ENCODE measurements at places on chromosomes 13 and 19.

- no peak for DNase-seq
Observed at GRCh38 chr13:32175307-32175706, 139.9 kb downstream of the ZAR1L start.

DNA sequence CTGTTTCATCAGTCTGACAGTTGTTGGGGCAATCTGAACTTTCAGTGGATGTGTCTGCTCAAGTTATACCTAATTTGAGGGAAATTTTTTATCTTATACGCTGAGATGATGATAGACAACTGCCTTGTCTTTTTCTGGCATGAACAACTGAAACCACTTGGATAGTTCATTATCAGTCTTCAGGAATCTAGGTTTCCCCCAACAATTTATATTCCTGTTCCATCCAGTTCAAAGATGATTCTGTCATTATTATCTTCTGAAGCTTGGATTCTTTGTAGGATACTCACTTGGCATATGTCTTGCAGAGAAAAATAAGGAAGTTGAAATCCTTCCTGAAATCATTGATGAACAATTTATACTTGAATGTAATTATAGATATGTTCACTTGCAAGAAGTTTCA lies 193.7 kb downstream of the LMO7 start:
- DNase-seq, result no peak

- no peak for DNase-seq
Observed at GRCh38 chr13:114116734-114117133, 15.7 kb downstream of the RASA3 start.

DNA sequence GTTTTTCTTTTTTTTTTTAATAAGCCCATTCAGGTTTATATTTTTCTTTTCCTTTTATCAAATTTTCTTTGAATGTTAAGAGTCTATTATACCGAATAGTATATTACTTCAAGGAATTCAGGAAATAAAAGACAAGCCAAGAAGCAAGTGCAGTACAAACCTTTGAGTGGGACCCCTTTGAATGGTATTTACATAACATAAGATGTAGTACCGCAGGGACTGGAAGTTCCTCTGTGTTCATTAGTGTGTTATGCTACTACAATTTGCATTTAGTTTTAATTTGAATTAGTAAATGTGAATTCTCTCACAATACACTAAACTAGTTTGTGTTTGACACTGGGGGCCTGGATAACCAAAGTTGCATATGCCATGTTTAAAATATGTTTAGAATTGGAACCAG lies 339.5 kb downstream of the DCT start:
- DNase-seq, result no peak

- no peak for DNase-seq
Observed at GRCh38 chr19:5907241-5907640, 2.6 kb downstream of the VMAC start.

GRCh38 chr19:39406656-39407409 lies at the start of gene ZFP36:
ZFP36 (plus strand) TSS chr19:39406847; CDS start chr19:39406905, 58 bp downstream.
- no peak for DNase-seq

- no peak for DNase-seq
Observed at GRCh38 chr13:31367410-31367809, 167.6 kb downstream of the B3GLCT start.

DNA sequence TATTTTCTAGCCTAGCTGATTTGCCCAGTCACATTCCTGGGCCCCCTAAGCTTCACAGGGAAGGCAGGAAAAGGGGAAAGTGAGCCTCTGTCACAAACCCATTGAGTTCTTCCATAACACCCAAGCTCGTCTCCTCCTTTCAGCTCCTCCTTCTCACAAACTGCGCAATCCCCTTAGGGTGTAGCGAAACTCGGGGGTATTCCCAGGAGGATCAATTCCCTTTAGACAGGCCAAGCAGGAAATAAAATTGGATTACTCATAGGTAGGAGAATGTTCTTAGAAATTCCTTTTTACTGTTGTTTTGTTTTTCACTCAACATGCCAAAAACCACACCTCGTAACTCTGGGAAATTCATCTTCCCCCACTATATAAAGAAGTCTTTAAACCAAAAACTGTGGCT lies 139.3 kb downstream of the IRS2 start:
- no peak for DNase-seq

DNA sequence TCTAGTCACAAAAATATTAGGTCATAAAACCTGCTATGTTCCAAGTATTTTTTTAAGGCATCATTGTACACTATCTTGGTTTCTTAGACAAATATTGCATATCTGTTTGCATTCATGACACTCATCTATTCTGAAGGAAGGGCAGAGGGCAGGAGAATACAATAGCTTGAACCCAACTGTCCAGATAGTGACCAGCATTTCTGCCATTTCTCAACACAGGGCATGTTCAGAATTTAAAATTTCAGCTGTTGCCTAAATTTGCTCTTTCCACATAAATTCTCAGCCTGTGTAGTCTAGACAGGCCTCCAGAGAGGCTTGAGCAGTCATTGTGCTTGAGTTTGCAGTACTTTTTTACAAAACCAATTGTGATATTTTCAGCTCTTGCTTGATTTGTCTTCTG lies 119.5 kb downstream of the ZAR1L start:
- DNase-seq, result no peak

GRCh38 chr19:47670736-47671135 lies 42.5 kb upstream of the EHD2 start:
- DNase-seq, result no peak

GRCh38 chr19:6333439-6333838 lies at the start of gene ACER1:
ACER1 (minus strand) TSS chr19:6333612; CDS start chr19:6333551, 61 bp downstream.
- no peak for DNase-seq

- no peak for DNase-seq
Observed at GRCh38 chr13:44967704-44968433, 21.4 kb downstream of the NUFIP1 start.

- no peak for DNase-seq
Observed at GRCh38 chr19:14127929-14128509, 8.4 kb downstream of the ASF1B start.

- DNase-seq, result no peak
Observed at GRCh38 chr13:36528105-36528504, 95.8 kb downstream of the CCNA1 start.

DNA sequence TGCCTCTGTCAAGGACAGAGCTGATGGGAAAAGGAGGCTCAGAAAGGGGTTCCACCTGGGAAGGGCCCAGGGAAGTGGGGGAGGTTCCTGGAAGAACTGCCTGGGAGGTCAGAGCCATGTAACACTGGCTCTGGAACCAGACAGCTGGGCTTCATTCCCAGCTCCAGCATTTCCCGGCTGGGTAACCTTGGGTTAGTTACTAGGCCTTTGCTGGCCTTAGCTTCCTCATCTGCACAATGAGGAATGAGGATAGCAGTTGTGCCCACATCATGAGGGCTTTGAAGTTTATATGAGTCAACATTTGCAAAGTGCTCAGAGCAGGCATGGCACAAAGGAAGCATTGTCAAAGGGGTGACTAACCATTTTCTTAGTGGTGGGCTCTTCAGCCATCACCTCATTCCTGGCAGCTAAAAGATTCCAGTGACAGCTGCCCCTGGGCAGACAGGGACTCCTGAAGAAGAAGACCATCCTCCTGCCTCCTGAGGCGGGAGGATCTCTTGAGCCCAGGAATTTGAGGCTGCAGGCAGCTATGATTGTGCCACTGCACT lies 1.7 kb upstream of the DNAJB1 start:
- DNase-seq, result no peak

GRCh38 chr13:24142886-24143285 lies 17.6 kb upstream of the SPATA13 start:
- DNase-seq, result no peak

GRCh38 chr13:25738342-25739196 lies 313.2 kb downstream of the SHISA2 start:
- no peak for DNase-seq

DNA sequence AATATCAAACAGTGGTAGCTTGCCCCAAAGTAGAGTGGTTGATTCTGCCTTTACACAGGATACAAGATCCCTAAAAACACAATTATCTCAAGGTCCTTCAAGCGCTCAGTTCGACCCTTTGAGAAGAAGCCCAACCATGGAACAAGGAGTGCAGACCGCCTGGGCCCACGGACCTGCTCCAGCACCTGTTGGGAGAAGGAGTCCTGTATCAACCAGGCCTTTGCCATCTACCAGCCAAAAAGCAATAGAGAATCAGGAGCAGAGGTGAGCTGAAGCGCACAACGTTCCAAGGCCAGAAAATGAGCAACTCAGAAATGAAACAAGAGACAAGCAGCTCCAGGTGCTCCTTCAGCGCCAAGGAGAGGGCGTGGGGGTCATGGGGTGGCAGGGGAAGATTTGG lies 6.3 kb upstream of the LILRB3 start:
- DNase-seq, result no peak

DNA sequence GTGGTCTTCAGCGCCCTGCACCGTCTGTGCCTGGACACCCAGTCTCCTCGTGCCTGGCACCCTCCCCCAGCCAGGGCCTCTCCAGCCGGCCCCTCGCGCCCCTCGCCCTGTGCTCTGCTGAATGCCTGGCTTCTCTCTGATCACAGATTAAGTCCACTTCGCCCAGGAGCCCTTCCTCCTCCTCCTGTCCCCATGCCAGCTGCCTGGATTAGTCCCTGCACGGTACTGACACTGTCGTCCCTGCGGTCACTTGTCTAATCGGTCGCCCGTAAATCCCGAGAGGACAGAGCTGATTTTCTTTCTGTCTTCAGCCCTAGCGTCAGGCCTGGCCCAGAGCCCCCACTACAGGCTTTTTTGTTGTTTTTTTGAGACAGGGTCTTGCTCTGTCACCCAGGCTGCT lies 6.6 kb downstream of the THOP1 start:
- DNase-seq, result no peak

Measured in RWPE2 (cell line).